ENCODE measurements at places on chromosomes 12 and 14.

GRCh38 chr12:103085541-103085940 is 128.1 kb downstream of the ASCL1 start:
- no peak for DNase-seq

DNA sequence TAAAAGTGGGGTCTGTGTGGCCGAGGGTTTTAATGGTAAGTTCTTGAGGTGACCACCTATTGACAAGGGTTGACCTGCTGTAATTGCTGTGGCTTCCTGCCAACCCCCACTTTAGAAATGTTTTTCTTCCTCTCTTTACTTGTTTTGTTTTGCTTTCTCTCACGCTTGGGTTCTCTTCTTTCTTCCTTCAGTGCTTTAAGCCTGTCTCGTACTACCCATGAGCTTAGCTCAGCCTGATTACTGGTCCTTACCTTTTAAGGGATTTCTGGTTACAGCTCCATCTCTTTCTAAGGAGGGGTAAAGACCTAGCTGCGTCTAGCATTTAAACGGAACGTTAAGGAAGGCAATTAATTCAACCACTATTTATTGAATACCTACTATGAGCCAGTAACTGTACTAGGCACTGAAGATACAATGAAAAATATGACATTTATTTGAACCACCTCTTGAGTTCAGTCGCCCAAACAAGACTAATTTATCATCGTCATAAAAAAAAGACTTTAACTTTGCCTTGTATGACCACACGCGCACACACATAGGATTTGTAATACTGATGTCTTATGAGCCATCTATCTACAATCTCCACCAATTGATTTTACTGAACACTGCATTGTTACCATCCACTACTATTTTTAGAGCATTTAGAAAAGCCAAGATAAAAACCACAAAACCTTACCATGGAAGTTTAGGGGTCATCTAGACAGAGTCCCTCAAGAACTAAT is 888 bp upstream of the PPP1R12A start:
- no peak for DNase-seq

DNA sequence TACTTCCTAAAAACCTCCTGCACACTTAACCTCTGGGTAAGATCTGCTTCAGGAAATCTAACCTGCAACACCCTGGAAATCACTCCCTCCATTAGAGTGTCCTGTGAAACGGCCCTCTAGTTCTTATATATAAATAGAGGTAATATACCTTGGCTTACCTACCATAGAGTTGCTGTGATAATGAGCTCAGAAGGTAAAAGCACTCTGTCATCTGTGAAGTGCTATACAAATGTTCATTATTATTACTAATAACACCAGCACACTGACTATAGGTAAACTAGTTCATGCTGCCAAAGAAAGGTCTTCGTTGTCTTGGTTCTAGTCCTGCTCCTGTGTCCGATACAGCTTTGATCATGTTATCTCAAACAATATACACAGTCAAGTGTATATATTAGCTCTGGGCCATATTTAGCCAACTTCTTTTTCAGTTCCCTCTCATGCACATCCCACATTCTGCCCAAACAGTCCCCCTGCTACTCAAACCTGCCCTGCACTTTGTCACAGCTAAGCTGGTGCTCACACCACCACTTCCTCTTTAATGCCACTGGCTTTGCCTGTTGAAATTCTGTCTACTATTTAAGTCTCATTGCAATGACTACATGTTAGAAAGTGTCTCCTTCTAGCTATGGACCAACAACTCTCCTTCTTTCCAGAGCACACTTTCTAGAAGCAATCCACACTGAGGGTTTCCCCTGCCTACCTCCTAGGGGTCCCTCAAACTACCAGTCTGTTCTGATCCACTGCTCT is 5.1 kb downstream of the E2F7 start:
- peak; percentile 86 for DNase-seq

DNA sequence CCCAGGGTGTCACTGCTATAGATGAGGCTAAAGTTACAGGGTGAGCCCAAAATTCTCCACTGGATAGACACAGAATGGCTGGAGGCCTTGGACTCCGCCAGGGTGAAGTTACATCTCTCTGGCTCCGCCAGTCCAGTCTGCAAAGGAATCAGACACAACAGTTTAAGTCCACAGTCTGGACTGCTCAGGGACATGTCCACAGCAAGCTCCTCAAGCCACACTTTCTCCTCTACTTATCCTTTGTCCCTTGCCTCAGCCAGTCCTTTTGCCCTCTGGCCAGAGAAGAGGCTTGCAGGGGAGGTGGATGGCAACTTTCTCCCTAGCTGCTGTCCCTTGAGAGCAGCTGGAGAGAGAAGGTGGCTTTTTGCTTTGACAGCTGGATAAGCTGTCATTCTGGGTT is 28.0 kb downstream of the PTPRB start:
- no peak for DNase-seq

DNA sequence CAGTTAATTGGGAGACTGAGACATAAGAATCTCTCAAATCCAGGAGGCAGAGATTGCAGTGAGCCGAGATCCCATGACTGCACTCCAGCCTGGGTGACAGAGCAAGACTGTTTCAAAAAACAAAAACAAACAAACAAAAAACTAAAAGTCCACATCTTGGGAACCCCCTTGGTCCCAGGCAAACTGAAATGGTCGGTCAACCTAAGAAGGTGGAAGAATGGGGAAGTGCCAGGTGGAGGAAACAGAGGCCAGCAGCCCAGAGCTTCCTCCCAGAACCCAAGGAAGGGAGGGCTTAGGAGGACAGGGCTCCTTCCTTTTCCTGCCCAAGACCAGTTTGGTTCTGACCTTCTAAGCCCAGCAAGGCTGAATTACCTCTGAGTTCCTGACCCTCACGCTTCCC is 121.0 kb upstream of the FUT8 start:
- DNase-seq, result peak; percentile 22

DNA sequence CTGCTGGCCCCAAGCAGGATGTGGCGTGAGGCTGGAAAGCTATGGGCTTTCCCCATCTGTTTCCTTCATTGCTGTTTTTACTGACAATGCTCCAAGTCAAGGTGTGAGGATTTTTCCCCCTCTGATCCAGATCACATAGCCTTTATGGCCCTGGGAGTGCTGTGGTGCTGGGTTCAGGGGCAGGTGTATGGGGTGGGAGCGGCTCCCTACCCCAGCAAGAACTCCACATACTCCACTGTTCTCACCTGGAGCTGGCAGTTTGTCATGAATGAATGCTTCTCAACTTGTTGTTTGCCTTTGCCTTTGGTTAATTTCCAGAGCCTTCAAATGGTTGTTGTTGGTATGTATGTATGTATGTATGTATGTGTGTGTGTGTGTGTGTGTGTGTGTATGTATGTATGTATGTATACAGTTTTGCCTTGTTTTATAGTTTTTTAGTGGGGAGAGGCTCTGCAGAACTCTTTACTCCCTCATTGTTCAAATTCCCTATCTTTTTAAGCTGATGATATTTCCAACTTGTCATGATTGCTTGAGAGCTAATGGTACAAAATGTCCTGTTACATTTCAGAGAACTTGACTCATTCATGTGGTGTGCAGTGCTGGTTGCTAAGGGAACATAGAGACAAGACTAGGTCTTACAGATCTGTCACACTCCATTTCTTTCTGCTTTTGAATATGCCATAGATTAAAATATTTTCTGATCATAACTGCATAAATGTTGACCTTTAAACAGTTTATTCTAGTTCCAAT is 36.6 kb upstream of the ASPG start:
- DNase-seq, result no peak

DNA sequence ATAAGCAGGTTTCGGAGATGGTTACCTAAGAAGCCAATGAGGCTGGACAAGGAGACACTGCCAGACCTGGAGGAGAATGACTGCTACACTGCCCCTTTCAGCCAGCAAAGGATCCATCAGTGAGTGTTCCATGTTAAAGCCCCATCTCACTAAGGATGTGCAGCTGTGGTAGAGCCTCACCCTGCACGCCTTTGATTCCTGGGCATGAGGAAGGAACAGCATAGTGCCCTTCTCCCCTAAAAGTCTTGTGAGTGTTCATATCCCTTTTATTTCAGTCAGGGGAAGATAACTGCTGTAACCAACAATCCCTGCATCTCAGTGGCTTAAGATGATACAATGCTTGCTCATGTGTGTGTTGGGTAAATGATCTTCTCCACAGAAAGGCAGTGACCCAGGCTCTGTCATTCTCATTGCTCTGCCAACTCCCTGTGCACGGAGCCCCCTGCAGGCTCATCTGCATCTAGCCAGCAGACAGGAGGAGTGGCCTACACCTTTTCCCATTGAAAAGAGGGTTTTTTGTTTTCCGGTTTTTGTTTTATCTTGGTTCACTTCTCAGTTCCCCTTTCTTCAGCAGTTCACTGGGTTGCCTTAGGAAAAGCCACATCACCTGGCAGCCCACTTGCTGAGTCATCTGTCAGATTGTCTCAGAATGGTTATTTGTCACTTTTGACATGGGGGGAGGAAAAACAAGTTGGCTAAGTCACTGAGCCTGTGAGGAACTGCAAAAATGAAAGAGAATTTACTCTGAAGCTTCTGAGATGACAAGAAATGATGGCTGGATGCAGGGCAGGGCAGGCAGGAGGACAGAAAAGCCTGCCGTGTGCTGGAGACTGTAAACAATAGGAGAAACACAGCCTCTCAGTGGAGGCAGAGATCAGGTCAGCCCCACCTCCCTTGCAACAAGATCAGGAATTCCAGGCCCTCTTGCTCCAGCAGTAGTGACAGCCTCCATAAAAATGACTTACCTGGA is 193.3 kb downstream of the ANO4 start:
- peak; percentile 98 for DNase-seq

GRCh38 chr14:54370323-54371198 is 26.2 kb upstream of the CDKN3 start:
- DNase-seq, result no peak

DNA sequence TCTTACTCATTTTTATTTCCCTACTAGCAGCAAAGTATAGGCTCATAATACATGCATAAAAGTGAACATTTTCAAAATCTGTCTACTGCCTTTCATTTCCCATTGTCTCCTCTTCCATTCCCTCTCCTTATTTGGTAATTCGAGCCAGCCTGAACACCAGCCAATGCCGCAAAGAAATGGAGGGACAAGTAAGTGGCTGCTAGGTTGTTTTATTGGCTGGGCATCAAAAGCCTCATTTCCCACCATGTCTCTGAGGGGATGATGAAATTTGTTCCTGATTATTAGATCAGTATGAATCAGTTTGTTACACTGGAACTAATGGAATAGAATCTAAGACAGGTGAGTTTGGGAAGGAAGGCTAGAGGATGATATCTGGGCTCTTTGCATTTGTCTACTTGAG is 143.5 kb downstream of the KCNA5 start:
- no peak for DNase-seq

DNA sequence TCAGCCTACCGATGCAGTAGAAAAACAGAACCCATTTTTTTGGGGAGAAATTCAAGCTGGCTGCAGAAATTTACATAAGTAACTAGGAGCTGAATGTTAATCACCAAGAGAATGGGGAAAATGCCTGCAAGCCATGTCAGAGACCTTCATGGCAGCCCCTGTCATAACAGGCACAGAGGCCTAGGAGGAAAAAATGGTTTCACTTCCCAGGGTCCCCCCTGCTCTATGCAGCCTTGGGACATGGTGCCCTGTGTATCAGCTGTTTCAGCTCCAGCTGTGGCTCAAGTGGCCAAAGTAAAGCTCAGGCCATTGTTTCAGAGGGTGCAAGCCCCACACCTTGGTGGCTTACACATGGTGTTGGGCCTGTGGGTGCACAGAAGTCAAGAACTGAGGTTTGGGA is 842.5 kb downstream of the FLRT2 start:
- no peak for DNase-seq

GRCh38 chr12:49503674-49504180 is 35.1 kb upstream of the KCNH3 start:
- no peak for DNase-seq

DNA sequence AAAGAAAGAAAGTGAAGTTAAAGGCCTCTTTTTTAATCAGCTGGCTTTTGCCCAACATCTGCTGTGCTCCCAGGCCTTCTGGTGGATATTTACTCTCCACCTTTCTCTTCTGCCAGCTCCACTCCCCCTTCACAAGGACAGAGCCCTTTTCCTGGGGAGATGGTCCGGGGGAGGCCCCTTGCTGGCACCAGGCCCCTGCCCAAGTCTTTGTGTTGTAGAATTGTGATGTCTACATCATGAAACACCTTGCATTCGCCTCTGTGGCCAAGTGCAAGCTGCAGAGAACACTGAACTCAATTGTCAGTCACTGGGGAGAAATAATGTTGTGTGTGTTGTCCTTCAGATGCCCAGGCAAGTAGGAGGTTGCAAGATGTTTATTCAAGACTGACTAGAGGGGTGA is 150.3 kb downstream of the DPF3 start:
- no peak for DNase-seq

- DNase-seq, result no peak
These were observed 101.5 kb upstream of the CCDC91 start for GRCh38 chr12:28088566-28089272.

DNA sequence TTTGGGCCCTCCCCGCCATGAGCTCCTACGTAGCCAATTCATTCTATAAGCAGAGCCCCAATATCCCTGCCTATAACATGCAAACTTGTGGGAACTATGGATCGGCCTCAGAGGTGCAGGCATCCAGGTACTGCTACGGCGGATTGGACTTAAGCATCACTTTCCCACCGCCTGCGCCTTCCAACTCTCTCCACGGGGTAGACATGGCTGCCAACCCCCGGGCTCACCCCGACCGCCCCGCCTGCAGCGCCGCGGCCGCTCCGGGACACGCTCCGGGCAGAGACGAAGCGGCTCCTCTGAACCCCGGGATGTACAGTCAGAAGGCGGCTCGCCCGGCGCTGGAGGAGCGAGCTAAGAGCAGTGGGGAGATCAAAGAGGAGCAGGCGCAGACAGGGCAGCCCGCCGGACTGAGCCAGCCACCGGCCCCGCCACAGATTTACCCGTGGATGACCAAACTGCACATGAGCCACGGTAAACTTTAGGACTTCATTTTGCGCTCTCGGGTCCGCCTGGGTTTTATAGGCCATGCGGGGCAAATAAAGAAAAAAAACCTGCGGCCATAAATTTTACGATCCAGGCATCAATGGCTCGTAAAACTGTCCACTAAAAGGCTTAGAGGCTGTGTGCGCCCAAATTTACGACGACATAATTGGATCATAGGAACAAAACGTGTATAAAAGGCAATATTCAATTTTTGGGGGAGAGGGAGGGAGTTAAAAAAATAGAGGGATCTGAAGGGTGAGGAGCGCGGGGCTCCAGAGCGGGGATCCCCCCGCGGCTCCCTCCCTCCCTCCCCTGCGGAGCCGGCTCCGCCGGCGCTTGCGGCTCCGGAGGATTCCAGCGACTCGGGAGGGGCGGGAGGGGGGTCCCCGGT is 493 bp downstream of the HOXC5 start:
- no peak for DNase-seq

DNA sequence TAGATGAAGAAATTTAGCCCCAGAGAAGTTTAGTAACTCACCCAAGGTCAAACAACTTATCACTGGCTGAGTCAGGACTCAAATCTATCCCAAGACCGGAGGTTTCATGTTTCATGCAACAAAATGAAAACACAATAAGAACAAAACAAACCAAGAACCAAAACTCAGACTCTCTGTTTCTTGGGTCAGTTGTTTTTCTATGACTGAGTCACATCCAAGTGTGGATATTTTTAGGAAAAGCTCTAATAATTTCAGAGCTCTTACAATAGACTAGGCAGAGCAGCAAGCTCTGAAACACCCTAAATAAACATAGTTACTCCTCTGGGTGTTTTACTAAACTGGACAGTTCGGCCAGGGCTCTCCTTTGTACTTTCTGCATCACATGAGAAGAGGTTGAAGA is 87.6 kb upstream of the PRB2 start:
- DNase-seq, result no peak
